ENCODE measurements at places on chromosomes 3 and 15.

GRCh38 chr15:83046558-83047127 lies 20.4 kb downstream of the BTBD1 start:
- peaks cover 4% of the 10 kb centered on the region for H3K4me1 ChIP-seq
- no peak overlapping the region for H3K4me3 ChIP-seq
- H3K27me3 ChIP-seq: no peaks in the 10 kb centered on the region
- no peak for DNase-seq

GRCh38 chr15:72192416-72192815 lies 5.2 kb downstream of the GRAMD2A start:
- no peak overlapping the region for H3K27ac ChIP-seq
- no peaks in the 10 kb centered on the region for H3K4me1 ChIP-seq
- no peak for DNase-seq
- H3K27me3 ChIP-seq: no peaks in the 10 kb centered on the region
- no peak overlapping the region for H3K4me3 ChIP-seq

- H3K36me3 ChIP-seq: peaks cover 12% of the 10 kb centered on the region
- no peak overlapping the region for H3K4me3 ChIP-seq
- H3K27me3 ChIP-seq: no peaks in the 10 kb centered on the region
- peaks cover 3% of the 10 kb centered on the region for H3K4me1 ChIP-seq
- no peak for DNase-seq
These were observed 80.8 kb downstream of the RFTN1 start for GRCh38 chr3:16432714-16433113.

DNA sequence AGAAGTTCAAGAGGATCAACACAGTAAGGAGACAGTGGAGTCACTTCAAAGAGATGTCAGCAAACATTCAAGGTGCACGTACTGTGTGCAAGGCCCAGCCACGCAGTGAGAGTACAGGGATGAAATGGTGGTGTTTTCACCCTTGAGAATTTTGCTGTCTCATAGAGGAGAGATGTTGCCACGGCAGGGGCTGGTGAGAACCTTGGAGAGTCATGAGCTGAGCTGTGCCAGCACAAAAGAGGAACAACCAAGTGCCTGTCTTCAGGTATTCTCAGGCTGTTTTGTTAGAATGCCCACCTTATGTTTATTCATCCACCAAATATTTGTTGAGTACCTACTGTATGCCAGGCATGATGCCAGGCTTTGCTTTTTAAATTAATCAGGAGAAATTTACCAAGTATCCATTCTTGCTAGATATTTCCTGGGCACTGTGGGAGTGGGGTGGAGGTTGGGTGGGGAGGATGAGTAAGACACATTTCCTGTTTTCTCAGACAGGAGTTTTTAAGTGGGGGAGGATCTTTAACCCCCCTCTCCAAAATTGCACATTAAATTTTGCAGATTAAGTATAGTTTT lies 72.6 kb downstream of the SLC6A11 start:
- H3K36me3 ChIP-seq: no peaks in the 10 kb centered on the region
- no peak overlapping the region for H3K27ac ChIP-seq
- no peaks in the 10 kb centered on the region for H3K27me3 ChIP-seq
- H3K4me3 ChIP-seq: no peak overlapping the region
- H3K4me1 ChIP-seq: no peaks in the 10 kb centered on the region

- H3K4me1 ChIP-seq: no peaks in the 10 kb centered on the region
- no peaks in the 10 kb centered on the region for H3K27me3 ChIP-seq
- no peaks in the 10 kb centered on the region for H3K36me3 ChIP-seq
- no peak for DNase-seq
These were observed 181.4 kb downstream of the GAP43 start for GRCh38 chr3:115804713-115805119.

GRCh38 chr15:70502529-70502928 lies 260.8 kb downstream of the UACA start:
- no peaks in the 10 kb centered on the region for H3K27me3 ChIP-seq
- peaks cover 32% of the 10 kb centered on the region for H3K4me1 ChIP-seq
- DNase-seq: no peak
- no peak overlapping the region for H3K27ac ChIP-seq

DNA sequence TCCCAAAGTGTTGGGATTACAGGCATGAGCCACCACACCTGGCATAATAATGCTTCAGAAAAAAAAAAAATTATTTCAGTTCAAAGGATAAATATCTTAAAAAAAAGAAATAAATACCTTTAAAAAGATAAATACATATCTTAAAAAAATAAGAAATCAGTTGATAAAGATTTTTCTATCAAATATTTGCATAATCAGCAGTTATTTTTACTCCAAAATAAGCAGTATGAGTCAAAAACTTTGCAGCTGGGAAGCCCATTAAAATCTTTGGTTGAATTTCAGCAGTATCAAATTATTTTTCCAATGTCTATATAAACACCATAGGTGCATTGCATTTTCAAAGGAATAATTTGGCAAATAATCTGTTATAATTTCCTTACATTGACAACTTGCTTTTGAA lies 202.5 kb downstream of the KBTBD8 start:
- H3K4me1 ChIP-seq: no peaks in the 10 kb centered on the region
- no peaks in the 10 kb centered on the region for H3K27me3 ChIP-seq
- DNase-seq: no peak
- H3K27ac ChIP-seq: no peak overlapping the region

DNA sequence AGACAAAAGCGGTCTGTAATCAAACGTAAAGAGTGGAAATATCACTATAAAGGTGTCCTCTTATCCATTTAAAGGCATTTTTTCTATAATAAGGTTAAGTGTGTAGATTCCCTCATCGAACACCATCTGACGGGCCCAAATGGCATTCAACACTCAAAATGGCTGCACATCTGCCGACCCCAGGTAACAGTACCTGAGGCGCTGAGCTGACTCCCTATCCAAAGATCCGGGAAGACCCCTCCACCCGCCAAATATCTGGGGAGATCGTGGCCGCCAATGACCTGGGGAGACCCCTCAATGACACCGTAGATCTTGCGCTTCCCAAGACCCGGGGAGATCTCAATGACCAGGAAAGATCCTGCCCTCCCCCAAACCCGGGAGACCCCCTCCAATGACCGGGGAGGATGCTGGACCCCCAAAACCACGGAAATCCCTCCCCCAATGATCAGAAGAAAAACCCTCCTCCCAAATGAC lies 476 bp downstream of the IP6K2 start:
- DNase-seq: no peak
- peak overlapping the region; percentile 87 for H3K4me3 ChIP-seq
- peaks cover 4% of the 10 kb centered on the region for H3K4me1 ChIP-seq
- H3K27ac ChIP-seq: peak overlapping the region; percentile 71

DNA sequence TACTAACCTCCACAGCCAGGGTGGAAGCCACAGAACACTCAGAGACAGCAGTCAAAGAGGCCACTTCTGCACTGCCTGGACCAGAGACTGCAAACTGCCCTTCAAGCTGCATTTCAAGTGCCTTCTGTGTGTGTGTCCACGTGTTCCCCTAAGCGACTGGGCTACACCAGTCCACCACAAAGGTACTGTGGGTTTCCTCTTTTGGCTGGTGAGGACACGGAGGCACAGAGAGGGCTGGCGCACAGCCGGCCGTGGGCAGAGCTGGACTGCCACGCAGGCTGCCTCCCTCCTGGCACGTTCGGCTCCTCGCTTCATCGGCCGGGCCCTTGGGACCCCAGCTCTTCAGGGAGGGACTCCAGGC lies 60.9 kb downstream of the MGLL start:
- peak overlapping the region; percentile 76 for H3K27ac ChIP-seq
- no peak for DNase-seq
- H3K27me3 ChIP-seq: no peaks in the 10 kb centered on the region

DNA sequence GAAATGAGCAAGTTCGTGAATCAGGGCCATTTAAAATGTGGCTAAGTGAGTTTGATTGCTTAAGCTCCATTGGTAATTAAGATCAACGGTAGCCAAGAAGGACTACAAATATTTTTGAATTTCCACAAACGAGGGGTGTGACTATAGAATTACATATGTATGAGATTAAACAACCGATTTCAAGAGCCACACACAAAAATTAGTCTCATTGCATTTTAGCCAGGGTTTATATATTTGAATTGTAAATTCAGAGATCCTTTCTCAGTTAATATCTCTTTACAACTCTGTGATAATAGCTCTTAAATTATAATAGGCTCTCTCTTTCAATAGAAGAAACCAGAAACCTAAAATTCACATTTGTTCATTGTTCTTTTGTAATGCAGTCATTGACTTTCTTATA lies 325.6 kb upstream of the ICE2 start:
- H3K4me3 ChIP-seq: no peak overlapping the region
- DNase-seq: no peak
- no peaks in the 10 kb centered on the region for H3K36me3 ChIP-seq
- no peak overlapping the region for H3K27ac ChIP-seq
- no peaks in the 10 kb centered on the region for H3K27me3 ChIP-seq
- H3K4me1 ChIP-seq: peaks cover 6% of the 10 kb centered on the region

GRCh38 chr3:117084739-117085270 lies 375.2 kb downstream of the TUSC7 start:
- DNase-seq: no peak
- H3K4me1 ChIP-seq: no peaks in the 10 kb centered on the region
- no peak overlapping the region for H3K27ac ChIP-seq
- H3K36me3 ChIP-seq: no peaks in the 10 kb centered on the region
- H3K27me3 ChIP-seq: no peaks in the 10 kb centered on the region

- H3K27ac ChIP-seq: no peak overlapping the region
- no peak overlapping the region for H3K4me3 ChIP-seq
- H3K27me3 ChIP-seq: no peaks in the 10 kb centered on the region
- H3K36me3 ChIP-seq: no peaks in the 10 kb centered on the region
These were observed 28.9 kb downstream of the CSTA start for GRCh38 chr3:122353893-122354401.

DNA sequence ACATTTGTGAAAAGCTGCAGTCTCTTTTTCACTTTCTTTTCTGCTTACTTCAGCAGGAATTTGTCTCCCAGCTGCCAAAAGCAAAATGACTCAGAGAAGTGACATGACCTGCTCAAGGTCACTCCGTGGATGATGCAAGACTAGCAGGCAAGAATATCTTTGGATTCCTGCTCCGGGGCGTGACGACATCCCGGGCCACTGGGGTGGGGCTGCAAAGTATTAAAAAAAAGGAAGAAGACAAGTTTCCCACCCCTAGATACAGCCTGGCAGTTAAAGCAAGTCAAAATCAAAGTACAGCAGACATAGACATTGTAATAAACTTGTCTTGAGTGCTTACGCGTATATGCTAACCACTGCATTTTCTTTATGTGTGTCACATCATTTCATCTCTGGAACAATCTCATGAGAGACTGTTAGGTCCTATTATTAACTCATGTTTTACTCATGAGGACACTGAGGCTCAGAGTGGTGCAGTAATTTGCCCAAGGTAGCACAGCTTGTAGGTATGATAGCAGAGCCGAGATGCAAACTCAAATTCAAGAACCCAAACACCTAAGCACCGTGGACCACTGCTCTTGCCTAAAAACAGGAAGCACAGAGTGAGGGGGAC lies 485.2 kb upstream of the PROK2 start:
- H3K36me3 ChIP-seq: no peaks in the 10 kb centered on the region
- H3K4me1 ChIP-seq: no peaks in the 10 kb centered on the region
- peak; percentile 95 for DNase-seq
- H3K27me3 ChIP-seq: no peaks in the 10 kb centered on the region

All from ascending aorta (tissue), 2 donors.